ENCODE measurements at places on chromosomes 12 and 14. TPM values are rescaled to one million over a fixed set of nuclear protein-coding genes. Genes with fewer than 3 reads are reported as not detected.

The PLCZ1 gene
- not detected for total RNA-seq

- no peak for DNase-seq
Observed at GRCh38 chr12:107242189-107242588, 148.8 kb upstream of the CRY1 start.

DNA sequence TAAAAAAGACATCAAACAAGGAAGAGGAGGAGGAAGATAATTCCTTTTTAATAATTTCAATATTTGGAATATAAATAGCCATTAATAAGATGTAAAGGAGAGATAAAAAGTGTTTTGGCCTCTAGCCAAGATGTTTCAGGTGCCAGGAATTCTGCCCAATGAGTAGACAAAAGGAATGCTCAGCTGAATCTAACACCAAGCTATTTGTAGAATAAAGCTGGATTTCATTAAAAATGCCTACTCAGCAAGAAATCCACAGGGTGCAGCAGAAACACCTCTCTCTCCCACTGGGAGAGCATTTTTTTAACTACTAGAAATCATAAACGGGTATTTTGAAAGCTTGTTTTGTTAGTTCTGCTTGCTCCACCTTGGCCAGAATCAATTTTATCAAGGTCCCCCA is 4.1 kb upstream of the STAB2 start:
- DNase-seq, result no peak

The EPYC gene
- total RNA-seq, result not detected

GRCh38 chr12:22656831-22657230 is 31.9 kb downstream of the ETNK1 start:
- no peak for DNase-seq

GRCh38 chr12:92288561-92288960 is 142.9 kb upstream of the BTG1 start:
- DNase-seq, result no peak

The FZD10 gene
- total RNA-seq, result not detected

- DNase-seq, result no peak
Observed at GRCh38 chr12:44054281-44054680, 218.4 kb downstream of the TMEM117 start.

GRCh38 chr12:128418944-128419343 is 152.0 kb downstream of the TMEM132C start:
- no peak for DNase-seq

The SPTB gene
- total RNA-seq, result 0.03 TPM

DNA sequence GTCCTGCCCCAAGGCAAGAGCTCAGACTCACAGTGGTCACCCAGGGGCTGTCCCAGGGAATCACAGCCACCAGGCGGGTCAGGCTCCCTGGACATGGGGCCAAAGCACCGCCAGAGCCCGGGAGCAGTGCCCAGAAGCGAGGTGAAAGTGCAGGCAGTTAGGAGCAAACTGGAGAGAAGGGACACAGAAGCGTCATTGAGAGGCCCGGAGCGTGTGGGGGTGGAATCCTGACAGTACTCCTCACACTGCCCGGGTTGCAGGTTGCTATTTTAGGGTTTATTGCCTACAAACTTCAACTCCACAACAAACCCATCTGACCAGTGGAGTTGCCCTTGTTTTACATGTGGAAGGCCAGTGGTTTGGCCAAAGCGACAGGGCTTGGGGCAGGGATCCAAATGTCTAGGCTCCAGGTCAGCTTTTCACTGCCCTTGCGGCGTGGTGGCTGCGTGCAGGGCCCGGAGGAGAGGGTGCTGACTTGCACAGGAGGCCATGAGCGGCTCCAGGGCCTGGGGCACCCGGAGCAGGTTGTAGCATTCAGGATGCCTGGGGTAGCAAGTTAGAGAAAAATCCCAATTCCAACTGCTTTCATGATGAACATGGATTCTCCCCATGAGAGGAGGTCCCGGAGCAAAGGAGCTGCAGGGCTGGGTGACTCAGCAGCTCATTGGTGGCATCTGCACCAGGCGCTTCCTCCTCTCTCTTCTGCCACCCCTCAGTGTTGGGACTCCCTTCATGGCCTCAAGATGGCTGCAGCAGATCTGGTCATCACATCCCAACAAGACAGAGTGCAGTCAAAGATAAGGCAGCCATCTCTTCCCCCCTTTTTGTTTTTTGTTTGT is 112.3 kb upstream of the NCOR2 start:
- DNase-seq, result no peak

The SMAGP gene
- 3.0 TPM for total RNA-seq

- DNase-seq, result no peak
Observed at GRCh38 chr14:34003691-34004090, 52.8 kb upstream of the EGLN3 start.

The PRKCH gene
- total RNA-seq, result 378 TPM

The TESPA1 gene
- 96.3 TPM for total RNA-seq

The CEBPE gene
- total RNA-seq, result not detected

DNA sequence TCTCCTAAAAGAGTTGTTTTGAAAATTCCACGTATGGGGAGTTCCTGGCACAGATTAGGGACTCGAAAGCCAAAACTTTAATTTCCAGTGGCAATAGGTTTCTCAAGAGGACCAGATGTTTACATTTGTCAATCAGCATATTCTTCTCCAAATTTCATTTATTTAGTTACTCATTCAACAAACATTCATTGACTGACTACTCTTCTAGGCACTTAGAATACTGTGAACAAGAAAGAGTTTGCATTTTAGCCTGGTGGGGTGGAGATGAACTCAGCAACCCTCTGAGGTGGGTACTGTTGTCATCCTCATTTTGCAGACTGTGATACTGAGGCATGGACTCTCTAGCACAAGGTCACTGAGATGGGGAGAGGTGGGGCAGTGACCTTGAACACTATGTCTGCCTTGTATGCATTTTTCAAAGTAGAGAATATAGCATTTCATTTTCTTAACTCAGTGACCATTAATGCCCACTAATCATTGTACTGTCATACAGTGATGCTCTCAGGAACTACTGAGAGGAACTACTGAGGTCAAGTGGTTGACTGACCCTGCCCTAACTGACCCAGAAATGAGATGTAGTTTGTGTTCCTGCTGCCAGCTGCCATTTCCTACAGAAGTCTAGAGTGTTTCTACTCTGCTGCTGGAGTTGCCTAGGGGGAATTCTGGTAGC is 2.2 kb downstream of the L3HYPDH start:
- no peak for DNase-seq

The WNT5B gene
- not detected for total RNA-seq

- DNase-seq, result no peak
Observed at GRCh38 chr12:68667896-68668295, 18.9 kb upstream of the NUP107 start.

DNA sequence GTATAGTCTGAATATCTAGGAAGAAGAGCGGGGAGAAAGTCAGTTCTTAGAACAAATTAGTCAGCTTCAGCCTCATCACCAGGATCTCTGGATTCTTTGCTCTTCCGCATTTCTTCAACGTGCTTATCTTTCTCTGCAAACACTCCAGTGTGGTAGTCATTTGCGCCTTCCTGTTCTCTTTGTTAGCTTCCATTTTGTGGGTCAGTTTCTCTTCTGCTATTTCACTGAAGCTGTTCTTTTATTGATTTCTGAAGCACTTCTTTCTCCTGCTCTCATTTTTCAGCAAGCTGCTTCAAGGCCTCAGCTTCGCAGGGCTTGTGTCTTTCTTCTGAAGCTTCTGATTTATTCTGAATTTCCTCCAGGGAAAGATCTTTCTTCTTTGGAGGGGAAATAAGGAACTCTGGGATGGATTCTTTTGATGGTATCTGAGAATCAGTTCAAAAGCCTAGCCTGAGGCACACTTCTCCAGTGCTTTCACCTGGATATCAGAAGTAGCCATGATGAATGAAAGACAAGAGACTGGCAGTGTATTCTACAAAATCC is 13.5 kb downstream of the AMN1 start:
- DNase-seq, result no peak

DNA sequence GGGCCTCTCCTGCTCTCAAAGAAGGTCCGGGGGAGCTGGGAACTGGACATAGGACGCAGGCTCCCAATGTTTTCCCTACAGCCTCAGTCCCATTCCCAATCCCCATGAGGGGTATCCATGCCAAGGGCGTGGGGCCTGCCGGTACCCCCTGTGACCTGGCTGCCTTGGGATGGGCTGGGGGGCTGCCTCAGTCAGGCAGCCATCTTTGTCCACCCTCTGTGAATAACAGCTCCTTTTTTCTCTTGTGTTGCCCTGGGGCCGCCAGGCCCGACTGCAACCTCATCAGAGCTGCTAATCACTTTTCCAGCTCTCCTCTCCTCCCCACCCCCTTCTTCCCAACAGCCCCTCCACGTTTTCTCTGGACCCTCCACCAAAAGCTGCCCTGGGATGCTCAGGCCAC is 11.2 kb downstream of the FIGNL2 start:
- no peak for DNase-seq

DNA sequence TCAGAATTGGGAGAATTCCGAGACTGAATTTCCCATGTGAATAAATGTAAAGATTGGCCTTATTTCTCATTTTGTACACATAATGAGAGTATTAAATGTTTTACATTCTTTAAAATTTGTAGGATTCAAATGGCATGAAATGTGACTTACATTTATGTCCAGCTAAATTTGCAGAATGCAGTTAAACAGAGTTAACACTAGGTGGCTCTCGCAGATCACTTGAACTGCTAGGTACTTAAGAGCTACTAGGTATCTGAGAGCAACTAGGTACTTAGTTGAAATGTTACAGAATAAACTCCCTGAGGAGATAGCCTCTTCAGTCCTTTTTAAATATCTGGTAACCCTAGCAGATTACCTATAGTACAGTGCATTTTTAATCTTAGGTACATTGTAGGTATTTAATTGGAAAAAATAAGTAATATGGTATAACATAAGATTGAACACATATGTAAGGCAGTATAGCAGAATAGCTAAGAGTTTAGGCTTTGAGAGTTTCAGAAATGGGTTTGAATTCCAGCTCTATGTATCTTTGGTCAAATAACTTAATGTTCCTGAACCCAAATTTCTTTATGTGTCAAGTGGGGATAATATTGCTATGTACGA is 73.8 kb downstream of the KIAA0586 start:
- DNase-seq, result peak; percentile 70

DNA sequence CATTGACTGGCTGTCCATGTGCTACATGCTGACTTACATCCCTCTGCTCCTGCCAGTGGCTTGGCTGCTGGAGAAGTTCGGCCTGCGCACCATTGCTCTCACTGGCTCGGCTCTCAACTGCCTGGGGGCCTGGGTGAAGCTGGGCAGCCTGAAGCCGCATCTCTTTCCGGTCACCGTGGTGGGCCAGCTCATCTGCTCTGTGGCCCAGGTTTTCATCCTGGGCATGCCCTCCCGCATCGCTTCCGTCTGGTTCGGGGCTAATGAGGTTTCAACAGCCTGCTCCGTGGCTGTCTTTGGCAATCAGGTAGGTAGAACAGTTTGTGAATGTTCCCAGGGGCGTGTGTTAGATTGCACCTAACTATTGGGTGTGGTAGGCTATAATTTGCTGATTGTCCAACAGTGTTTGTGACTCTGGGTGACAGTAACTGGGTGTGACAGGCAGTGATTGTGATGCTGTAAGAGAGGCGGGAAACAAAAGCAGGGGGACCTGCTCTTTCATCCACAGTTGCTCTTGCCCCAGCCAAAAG is 981 bp downstream of the FLVCR2 start:
- no peak for DNase-seq

The RNASE4 gene
- 0.38 TPM for total RNA-seq

The OR6S1 gene
- total RNA-seq, result not detected

DNA sequence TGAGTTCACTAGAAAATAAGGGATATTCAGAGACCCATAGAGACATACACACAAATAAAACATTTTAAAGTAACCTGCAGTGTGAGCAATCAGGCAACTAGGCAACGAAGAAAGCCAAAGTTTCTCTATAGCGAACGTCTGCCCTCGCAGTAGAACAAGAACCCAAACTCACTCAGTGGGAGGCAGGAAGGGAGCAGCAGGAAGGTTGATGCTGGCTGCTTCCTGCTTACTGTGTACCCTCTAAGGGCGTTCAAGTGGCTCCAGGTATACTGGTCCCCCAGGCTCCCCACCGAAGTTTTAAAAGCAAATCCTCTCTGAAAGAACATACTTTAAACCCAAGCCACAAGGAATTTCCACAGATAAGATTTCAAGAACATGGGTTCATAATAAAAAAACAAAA is 249.3 kb downstream of the FOXN3 start:
- no peak for DNase-seq

GRCh38 chr12:103677341-103677740 is 90.3 kb downstream of the STAB2 start:
- DNase-seq, result no peak

- DNase-seq, result no peak
Observed at GRCh38 chr14:51582437-51582836, 69.3 kb upstream of the FRMD6 start.

DNA sequence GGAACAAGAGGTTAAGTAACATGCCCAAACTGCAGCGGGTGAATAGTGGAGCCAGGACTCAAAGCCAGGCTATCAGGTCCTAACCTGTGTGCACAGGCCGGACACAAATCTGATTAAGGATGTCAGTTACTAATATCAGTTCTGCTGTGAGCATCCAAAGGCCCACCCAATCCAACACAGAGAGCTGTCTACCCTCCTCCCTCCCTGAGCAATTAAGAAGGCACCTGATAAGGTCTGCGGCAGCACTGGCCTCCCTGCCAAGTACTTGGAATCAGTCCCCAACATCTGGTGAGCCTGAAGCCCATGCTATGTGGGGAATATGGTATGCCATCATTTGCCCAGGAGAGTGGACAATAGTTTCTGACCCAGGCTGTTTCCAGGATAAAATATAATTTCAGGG is 3.9 kb downstream of the HEBP1 start:
- no peak for DNase-seq

GRCh38 chr12:90069711-90070110 is 361.1 kb upstream of the ATP2B1 start:
- DNase-seq, result no peak

GRCh38 chr14:95725685-95726336 is 11.9 kb upstream of the TCL1A start:
- DNase-seq, result no peak

GRCh38 chr12:124537525-124538193 is 29.8 kb downstream of the NCOR2 start:
- no peak for DNase-seq

DNA sequence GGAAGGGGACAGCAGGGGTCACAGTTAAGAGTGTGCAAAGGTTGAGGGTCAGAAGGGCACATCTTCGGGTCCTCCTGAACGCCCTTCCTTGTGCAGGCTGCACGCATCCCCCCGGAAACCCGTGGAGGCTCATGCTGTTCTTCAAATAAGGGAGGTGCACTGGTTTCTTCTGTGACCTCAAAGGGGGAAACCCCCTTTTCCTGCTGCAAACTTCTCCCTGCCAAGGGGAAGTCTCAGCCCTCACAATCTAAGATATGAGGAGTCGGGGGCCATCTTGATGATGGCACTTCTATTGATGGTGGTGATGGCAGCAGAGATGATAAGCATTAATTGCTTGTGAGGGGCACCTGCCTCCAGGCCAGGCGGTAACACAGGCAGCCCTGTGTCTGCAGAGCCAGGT is 40.0 kb downstream of the ISCA2 start:
- DNase-seq, result no peak

All from CD4-positive, alpha-beta T cell (primary cell).